ENCODE measurements at places on chromosomes 1 and 21.

- no peak for DNase-seq
These were observed 46.4 kb upstream of the SOD1 start for GRCh38 chr21:31612894-31613785.

GRCh38 chr1:65477414-65478378 lies 57.2 kb downstream of the LEPR start:
- no peak for DNase-seq

- no peak for DNase-seq
These were observed 5.3 kb upstream of the EVA1B start for GRCh38 chr1:36328713-36329112.

GRCh38 chr1:236978740-236979139 lies 25.5 kb downstream of the MT1HL1 start:
- DNase-seq, result no peak

- DNase-seq, result no peak
These were observed 178.1 kb upstream of the NFIA start for GRCh38 chr1:60904099-60904851.

- no peak for DNase-seq
These were observed 96.5 kb downstream of the LIPI start for GRCh38 chr21:14114251-14114650.

DNA sequence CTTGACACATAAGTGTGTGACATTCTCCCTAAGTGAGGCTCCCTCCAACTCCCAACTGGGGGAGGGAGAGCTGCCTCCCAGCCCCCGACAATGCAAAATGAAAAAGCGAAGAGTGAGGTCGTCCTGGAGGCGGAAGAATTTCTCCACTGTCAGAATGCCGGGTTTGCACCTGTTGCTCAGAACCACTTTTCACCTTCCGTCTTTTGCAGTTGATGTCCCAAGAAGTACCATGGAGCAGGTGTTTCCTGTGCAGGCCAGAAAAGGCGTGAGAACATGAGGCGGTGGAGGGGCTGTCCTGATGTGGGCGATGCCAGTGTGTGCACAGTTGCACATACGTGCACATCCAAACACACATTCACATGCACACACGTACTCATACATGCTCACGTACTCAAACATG lies 158.6 kb upstream of the AJAP1 start:
- DNase-seq, result no peak

DNA sequence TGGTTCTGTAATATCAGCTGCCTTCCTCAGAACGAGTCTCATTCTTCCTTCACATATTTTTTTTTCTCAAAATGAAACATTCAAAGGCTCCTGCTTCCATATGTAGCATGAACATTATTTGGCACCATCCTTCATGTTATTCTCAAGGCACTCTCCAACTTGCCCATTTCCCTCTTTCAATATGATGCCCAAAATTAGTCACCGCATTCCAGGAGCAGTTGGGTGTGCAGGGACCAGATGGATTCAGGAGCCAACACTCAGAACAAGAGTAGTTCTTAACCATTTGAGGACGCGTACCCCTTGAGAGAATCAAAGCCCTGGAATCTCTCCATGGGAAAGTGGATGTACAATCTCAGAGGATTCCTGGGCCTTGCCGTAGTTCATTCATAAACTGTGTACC lies 50.3 kb downstream of the KCNK1 start:
- no peak for DNase-seq

GRCh38 chr1:113980110-113980509 lies 836 bp downstream of the OLFML3 start:
- DNase-seq, result no peak

DNA sequence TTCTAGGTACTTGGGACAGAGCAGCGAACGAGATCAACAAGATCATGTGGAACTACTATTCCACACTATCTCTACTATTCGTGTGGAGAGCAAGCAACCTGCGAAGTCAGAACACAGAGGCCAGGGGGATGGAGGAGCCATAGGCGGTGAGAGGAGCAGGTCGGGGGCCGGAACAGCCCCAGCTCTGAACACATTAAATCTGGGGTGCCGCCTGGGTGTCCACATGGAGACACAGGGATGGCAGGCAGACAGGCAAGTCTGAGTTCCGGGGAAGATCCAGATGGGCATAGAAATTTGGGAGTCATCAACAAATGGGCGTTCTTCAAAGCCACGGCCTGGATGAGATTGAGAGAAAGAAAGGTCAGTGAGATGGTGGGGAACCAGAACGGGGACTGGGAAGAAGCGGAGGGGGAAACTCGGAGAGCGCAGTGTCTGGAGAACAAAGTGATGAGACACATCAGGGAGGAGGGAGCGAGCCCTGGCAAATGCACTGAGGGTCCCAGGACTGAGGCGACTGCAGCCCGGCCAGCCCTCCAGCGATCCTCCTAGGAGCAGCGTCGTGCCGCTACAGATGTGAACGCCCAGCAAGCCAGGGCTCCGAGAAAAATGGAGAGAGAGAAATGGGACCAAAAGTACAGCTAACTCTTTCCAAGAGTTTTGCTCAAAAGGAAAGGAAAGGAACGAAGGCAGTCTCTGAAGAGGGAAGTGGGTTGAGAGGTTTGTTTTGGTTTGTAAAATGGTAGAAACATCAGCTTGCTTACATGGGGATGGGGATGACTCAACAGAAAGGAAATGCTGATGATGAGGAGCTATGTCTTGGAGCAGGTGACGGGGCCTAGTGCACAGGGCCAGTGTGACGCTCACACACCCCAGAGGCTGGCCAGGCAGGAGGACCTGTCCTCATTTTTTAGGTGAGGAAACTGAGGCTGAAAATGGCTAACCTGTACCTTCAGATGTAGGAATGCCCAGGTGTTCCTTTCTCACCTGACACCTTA lies 84.5 kb downstream of the GLIS1 start:
- no peak for DNase-seq

DNA sequence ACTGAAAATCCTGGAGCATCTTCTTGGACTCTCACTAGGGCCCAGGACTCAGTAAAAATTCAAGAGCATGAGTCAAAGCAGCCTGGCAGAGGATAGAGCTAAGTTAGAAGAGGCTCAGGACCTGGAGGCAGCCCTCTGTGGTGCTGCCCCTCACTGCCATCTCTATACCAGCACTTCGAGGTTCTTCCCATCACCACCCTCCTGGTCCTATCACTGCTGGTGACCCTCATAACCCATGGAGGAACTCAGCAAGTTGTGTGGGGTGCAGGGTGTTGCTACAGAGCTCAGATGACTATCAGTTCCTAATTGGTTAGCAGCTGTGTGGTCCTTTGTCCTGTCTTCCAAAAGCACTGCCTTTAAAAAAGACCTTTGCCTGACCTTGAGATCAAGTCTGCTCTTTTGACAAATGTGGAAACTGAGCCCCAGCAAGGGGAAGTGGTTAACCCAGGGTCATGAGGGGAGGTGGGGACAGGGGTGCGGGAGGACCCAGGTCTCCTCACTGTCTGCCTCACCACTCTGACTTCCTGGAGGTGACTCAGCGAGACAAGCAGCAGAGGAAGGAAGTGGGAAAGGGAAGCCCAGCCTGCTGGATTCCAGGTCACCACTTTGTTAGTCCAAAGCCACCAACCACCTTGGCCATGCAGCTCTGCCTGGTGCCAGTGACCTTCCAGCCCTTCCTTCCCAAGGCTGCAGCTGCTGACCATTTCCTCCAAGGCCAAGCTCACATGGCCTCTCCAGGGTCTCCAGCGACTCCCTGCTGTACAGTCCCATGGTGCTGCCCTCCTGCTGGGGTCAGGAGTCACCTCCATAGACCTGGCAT lies 199.4 kb upstream of the EDN2 start:
- DNase-seq, result no peak
